ENCODE measurements at places on chromosomes 16 and 17.

- peak; percentile 52 for DNase-seq
Measured at GRCh38 chr16:56916571-56917403, 15.2 kb upstream of the HERPUD1 start.

- no peak for DNase-seq
Measured at GRCh38 chr16:63223851-63224250, 1187.6 kb upstream of the CDH8 start.

- DNase-seq, result no peak
Measured at GRCh38 chr17:40950176-40950575, 12.7 kb upstream of the KRT23 start.

DNA sequence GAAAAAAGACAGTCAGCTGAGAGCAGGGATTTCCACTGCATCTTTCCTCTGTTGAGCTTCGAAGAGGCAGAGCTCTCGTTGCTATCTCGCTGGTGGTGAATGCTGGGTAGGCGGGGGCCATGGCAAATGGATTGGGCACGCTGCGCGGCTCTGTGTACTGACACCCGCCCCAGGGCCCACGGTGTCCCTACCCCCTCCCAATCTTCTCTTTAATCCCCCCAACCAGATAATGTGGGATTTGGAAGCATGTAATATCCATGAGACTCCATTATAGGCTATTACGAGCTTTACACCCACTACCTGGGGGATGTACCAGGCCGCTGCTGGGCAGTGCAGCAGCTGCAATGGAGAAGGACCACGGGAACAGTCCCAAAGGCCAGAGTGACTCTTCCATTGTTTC is 8.3 kb downstream of the PIPOX start:
- DNase-seq, result no peak

- no peak for DNase-seq
Measured at GRCh38 chr16:4698321-4699045, 5.1 kb downstream of the NUDT16L1 start.

GRCh38 chr16:70430667-70431536 is 8.0 kb downstream of the ST3GAL2 start:
- peak; percentile 47 for DNase-seq

DNA sequence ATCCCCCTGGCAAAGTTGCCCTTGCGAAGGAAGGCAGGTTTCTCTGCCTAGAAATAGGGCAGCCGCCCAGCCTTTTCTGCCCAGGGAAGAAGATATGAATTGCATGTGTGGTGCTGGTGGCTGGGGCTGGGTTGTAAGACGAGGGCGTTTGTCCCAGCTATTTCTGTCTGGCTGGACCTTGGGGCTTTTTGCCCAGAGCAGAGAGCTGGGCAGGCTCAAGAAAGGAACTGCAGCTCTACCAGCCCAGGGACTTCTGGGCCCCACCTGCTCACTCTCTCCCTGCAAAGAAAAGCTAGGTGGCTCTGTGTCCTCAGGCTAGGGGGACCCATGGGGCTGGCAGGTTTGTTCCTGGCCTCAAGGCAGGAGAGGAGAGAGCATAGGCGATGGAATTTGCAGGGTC is 586 bp downstream of the CACNG1 start:
- no peak for DNase-seq

- DNase-seq, result no peak
Measured at GRCh38 chr17:57881143-57881542, 31.3 kb upstream of the MRPS23 start.

- DNase-seq, result no peak
Measured at GRCh38 chr17:67026341-67026740, 18.0 kb upstream of the CACNG1 start.

GRCh38 chr17:49214676-49215360 is 4.3 kb downstream of the ABI3 start:
- no peak for DNase-seq

DNA sequence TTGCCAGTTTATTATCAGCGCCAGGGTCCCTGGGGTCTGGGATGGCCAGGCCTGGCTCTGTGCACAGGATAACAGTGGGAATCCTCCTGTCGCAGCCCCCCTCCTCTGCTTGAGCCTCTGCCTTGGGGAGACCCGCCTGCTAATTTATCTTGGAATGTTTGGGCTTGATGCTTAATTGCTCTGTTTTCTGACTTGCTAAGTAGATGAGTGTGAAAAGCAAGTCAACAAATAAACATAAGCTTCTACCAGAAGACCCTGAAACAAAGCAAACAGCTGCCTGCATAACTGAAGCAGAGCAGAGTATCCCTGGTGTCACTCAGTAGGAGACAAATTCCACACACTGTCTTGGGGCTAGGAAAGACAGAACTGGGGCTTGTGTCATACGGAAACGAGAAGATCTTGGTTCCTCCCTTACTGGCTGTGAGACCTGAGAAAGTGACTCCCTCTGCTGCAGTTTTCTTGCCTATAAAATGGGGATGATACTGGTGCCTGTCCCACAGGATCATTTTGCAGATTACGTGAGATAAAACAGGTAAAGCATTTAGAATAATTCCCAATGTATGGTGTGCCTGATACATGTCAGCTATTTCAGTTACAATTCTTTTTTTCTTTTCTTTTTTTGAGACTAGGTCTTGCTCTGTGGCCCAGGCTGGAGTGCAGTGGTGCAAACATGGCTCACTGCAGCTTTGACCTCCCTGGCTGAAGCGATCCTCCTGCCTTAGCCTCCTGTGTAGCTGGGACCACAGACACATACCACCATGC is 44.8 kb upstream of the IRX3 start:
- no peak for DNase-seq

DNA sequence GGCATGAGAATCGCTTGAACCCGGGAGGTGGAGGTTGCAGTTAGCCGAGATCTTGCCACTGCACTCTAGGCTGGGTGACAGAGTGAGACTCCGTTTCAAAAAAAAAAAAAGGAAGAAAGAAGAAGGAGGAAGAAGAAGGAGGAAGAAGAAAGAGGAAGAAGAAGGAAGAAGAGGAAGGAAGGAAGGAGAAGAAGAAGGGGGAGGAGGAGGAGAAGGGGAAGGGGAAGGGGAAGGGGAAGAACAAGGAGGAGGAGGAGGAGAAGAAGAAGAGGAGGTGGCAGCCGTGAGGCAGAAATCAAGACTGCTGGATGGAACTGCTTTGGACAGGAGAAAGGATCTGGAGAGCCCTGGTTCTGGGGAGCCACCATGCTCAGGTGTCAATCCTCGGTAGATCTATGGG is 29.7 kb upstream of the PEMT start:
- DNase-seq, result no peak

DNA sequence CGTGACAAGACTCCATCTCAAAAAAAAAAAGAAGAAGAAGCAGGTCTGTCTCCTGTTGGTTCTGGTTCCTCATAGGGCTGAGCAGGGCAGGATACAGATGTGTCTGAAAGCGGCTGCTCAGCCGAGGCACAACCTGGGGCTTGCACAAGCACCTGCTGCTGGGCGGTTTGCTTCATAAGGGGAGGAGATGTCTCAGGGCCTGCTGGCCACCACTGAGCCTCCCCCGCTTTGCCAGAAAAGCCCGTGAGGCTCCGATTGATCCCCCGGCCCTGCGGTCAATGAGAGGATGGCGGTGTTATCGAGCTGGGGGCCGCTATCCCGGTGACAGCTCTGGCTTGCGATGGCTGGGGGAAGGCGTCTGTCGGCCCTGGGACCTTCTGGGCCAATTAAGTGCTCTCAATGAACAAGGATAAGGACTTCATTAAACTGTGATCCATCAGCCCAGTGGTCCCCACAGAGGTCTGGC is 162.0 kb downstream of the SDK2 start:
- DNase-seq, result no peak

GRCh38 chr16:842061-842476 is 41.5 kb upstream of the GNG13 start:
- DNase-seq, result no peak

GRCh38 chr17:21075739-21076085 is 32.9 kb upstream of the USP22 start:
- DNase-seq, result no peak

- DNase-seq, result no peak
Measured at GRCh38 chr16:66379571-66379941, 13.1 kb downstream of the CDH5 start.

DNA sequence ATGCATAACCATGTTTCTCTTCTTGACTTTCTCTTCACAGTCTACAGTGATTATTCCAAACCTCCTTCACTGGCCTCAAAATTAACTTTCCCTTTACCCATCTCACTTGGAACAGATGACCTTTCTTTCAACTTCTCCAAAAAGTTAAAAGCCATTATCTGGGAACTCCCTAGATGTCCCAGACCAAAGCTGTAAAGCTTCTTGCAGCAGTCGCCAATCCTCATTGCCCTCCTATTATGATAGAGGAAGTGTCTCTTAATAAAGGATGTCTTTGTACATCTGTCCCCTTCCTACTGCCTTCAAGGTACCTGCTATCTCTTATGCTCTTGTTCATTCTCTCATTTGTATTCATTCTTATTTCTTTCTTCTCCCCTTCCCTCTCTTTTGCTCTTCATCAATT is 127.5 kb downstream of the MRTFB start:
- DNase-seq, result no peak

GRCh38 chr17:71331754-71332325 is 789.0 kb upstream of the SOX9 start:
- DNase-seq, result no peak

DNA sequence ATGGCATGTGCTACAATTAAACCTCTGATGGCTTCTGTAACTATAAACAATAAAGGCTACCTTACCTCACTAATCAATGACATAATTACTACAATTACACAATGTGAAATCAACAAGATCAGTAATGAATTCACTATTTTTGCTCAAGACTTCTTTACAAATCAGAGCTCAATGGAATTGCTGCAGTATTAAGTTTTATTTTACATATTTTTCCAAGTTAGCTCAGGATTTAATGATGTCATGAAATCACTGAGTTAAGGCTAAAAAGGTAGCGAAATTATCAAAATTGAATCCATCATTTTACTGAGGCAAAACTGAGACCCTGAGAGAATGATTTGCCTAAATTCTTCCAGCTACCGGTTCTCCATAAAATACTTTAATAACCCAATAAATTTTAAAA is 21.8 kb downstream of the ABCA5 start:
- no peak for DNase-seq

GRCh38 chr16:13935408-13935807 is 15.5 kb downstream of the ERCC4 start:
- no peak for DNase-seq

DNA sequence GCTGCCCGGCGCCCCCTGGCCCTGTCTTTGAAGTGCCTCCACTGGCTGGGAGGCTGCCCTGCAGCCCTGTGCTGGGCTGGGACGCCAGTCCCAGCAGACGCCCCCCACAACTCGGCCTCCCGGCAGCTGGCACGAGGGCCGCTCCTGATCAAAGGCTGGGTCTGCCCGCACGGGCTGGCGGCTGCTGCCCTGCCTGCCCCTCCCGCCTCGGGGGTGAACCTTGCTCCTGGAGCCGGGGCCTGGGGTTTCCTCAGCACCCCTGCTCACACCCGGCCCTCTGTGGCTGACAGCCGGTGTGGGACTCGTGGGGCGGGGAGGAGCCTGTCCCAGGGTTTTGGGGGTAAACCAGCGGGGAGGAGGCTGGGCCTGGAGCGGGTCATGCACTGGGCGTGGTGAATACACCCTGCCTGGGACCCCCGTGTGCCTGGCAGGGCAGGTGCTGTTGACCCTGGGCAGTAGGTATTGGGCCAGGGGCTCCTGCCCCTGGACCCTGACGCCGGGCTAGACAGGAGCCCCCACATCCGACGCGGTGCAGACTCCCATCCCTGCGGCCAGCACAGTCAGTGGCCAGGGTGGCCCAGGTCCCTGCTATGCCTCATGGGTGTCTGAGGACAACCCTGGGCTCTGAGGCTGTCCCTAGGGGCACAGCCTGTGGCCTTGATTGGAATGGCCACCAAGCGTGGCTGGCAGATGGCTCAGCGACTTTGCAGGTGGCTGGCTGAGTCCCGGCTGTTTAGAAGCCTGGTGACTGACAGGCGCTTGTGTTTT is 21.7 kb downstream of the CENPX start:
- DNase-seq, result no peak

DNA sequence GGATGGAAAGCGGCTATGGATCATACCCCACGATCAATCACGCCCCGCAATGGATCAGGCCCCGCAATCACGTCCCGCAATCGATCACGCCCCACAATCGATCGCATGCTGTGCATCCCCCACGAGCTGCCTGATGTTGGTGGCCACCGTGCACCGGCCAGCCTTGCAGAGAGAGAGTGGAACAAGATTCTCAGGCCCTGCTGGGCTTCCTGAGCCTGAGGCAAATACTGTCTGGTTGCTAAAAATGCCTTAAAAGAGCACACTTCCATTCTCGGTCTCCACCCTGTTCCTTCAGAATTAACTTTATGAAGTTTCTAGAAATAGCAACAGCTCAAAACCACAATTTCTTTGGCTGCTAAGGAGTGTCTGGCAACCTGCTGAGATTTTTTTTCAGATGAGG is 81.5 kb downstream of the VPS53 start:
- no peak for DNase-seq

GRCh38 chr17:27473748-27474609 is 17.7 kb downstream of the KSR1 start:
- DNase-seq, result no peak

DNA sequence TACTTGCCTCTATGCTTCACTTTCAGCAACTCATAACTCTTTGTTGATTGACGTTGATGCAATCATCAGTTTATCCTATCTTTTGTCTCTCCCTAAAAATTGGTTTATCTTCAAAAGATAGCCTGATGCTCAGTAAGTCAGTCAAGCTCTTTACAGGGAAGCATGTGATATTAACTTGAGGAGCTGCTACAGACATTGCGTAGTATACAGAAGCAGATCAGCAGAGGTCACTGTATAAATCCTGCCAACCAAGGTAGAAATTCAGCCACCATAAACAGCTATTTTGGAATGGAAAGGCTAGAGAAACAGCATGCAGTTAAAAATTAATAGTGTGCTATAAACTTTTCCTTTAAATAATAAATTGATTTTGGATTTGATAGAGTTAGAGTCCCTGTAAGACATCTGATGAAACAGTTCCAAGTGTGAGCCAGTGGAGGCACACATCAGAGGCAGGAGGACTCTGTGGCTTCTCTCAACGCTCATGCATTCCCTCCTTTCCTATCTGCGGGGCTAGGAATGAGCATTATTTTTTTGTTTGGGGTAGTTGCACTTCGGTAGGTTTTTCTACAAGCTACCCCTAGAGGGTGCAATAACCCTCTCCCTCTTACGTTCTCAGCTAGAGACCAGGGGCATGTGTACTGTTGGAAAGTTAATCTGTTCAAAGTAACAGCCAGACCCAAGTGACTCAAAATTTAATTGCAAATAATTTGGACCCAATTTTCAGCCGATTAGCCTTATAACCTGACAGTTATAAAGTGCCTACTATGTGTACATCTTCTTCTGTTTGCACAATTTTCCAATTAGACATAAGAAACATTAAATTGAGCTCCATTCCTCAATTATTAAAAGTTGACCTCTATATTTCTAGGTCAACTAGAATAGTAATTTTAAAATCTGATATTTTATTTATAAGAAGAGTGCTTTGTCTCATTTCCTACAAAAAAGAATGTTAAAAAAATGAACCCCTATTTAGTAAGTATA is 647.7 kb upstream of the SOX9 start:
- DNase-seq, result no peak

Data from transverse colon (tissue), 4 donors.